ENCODE measurements at places on chromosomes 5 and 9. TPM values are rescaled to one million over a fixed set of nuclear protein-coding genes. Genes with fewer than 3 reads are reported as not detected.

GRCh38 chr5:107487056-107487542 is 183.6 kb downstream of the EFNA5 start:
- peak; percentile 26 for DNase-seq

GRCh38 chr5:54176066-54176830 is 134.1 kb downstream of the ARL15 start:
- no peak for DNase-seq

- DNase-seq: no peak
Measured at GRCh38 chr9:104313396-104314110, 190.5 kb upstream of the OR13F1 start.

The SELENOP gene
- 79.4 TPM for total RNA-seq

The RORB gene
- total RNA-seq: 0.09 TPM
